ENCODE measurements at places on chromosomes 2 and 18.

DNA sequence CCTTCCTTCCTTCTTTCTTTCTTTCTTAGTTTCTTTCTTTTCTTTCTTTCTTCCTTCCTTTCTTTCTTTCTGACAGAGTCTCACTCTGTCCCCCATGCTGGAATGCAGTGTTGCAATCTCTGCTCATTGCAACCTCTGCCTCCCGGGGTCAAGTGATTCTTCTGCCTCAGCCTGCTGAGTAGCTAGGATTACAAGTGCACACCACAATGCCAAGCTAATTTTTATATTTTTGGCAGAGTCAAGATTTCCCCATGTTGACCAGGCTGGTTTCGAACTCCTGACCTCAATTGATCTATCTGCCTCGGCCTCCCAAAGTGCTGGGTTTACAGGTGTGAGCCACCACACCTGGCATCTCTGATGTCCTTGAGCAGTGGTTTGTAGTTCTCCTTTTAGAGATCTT, 48.5 kb downstream of the IL1R2 start:
- DNase-seq: no peak

GRCh38 chr2:191190435-191190834, 39.6 kb upstream of the STAT4 start:
- no peak for DNase-seq

DNA sequence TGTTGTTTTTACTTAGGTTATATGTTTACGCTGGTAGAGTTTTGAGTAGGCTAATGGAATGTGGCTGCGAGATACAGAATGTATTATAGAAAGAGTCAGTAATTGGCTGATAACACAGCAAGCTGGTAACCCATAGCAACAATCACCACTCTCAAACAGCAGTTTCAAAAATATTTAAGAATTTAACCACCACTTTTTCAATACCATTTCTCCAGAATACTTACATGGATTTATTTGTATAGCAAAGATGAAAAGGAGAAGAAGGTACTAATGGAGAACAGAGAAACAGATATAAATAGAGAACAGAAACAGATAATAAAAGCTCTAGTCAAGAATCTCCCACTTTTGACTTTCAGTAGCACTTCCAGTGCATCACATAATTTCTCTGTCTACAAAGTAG, 188.3 kb upstream of the SLC39A10 start:
- no peak for DNase-seq

DNA sequence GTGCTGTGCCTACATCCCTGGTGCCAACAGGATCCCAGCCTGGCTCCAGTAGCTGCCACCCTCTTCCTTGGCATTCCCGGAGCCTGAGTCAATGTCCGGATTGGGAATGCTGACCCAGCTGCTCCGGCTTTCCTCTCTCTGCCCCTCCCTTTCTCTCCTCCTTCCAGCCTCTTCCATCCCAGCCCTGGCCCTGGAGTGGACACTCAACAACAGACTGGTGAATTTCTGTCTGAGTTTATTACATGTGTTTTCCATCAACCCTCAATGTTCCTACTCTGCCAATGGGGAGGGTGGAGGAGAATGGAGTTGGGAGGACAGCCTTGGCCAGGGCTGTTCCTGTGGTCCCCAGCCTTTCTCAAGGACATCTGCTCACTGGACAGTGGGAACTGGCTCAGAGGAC, 917 bp upstream of the PRKAG3 start:
- no peak for DNase-seq

DNA sequence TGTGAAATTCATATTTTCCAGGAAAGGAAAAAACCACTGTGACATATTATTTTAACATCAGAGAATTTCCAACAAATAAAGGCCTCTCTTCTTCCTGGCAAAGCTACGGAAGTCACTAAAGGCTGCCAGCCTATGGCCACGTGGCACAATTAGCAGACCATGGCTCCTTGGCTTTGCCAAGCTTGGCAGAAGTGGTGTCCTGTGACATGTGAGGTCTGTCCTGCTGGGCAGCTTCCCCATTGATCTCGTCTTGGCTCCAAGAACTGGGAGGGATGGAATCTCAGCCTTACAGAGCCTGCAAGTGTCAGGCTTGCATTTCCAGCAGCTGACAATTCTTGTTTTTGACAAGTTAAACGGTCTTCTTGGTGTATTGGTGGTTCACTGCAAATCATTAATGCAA, 226.9 kb upstream of the THSD7B start:
- no peak for DNase-seq

- peak; percentile 51 for DNase-seq
Measured at GRCh38 chr18:11147371-11147951, 1.9 kb downstream of the PIEZO2 start.

DNA sequence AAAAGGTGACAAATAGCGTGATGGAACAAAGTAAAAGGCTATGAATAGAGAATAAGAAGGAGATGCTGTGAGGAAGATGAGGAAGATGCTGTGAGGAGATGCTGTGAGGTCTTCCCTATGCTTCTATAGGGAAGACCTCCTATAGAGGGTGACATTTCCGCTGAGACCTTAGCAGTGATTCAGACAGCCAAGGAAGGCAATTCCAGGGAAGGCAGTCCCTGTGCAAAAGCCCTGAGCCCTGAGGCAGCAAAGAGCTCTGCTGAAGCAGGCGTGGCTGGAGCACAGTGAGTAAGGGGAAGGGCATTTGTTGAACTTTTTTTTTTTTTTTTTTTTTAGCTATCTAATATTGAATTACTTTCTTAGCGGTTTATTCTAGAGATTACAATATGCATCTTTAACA, 142.7 kb upstream of the FOSL2 start:
- no peak for DNase-seq

- no peak for DNase-seq
Measured at GRCh38 chr2:27552941-27553340, 29.9 kb upstream of the ZNF512 start.

- no peak for DNase-seq
Measured at GRCh38 chr2:218721488-218721887, 10.9 kb downstream of the TTLL4 start.

- DNase-seq: no peak
Measured at GRCh38 chr2:28231110-28231631, 161.5 kb upstream of the FOSL2 start.

- DNase-seq: no peak
Measured at GRCh38 chr2:31028417-31028816, 109.8 kb downstream of the GALNT14 start.

GRCh38 chr18:47036927-47037578, 1.6 kb upstream of the ELOA2 start:
- no peak for DNase-seq

GRCh38 chr18:75406491-75407445, 20.7 kb downstream of the SMIM21 start:
- DNase-seq: peak; percentile 39

DNA sequence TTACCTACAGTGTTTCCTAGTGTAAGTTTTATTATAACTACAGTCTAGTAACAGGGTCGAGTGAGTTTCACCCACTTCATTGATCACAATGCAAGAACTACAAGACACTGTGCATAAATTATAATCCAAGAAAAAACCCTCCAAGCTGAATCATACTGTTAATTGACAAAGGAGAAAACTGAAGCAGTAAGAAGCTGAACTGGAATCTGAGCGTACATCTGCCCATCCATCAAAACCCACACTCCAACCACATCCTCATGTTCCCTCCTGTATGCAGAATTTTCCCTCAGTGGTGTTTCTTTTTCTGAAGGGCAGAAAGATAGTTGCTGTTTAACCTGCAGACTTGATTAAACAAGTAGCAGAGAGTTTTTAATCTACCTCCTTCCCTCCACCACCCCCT, 49.5 kb upstream of the KIDINS220 start:
- no peak for DNase-seq

- no peak for DNase-seq
Measured at GRCh38 chr18:13239171-13239956, 20.8 kb downstream of the LDLRAD4 start.

DNA sequence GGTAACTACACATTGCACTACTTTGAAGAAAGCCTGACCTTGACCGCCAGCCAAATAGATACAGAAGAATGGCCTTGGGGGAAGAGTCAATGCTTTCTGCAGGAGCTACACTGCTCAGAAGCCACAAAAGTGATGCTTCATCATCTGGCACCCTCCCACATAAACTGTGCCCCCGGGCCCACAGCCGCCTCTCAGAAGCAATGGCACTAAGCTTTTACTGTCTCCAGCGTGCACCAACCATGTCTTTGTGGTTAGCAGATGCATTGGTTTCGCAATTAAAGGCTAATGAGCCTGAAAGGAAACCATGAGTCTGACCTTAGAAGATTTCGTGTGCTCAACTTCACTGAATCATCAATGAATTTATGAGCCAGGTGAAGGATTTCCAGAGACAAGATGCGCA, 209.4 kb upstream of the TRIB2 start:
- no peak for DNase-seq

DNA sequence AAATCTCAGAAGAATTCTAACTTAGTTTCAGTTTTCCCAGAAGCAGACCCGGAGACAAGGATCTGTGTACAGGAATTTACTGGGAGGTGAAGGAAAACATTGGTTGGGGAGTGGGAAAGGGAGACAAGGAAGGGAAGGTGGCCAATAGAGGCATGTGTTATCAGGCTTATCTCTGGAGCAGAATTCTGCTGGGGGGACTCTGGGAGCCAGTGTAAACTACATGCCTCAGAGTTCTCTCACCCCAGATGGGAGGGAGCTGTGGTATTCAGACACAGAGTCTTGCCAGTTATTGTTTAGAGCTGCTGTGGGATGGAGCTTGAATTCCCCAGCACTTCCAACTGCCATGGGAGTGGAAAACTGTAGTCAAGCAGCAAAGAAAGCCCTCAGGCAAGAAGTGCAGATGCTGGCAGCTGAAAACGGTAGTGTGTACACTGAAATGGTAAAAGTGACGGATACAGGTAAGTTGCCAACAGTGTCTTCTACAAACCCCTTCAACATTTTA, 19.0 kb downstream of the DNPEP start:
- no peak for DNase-seq

DNA sequence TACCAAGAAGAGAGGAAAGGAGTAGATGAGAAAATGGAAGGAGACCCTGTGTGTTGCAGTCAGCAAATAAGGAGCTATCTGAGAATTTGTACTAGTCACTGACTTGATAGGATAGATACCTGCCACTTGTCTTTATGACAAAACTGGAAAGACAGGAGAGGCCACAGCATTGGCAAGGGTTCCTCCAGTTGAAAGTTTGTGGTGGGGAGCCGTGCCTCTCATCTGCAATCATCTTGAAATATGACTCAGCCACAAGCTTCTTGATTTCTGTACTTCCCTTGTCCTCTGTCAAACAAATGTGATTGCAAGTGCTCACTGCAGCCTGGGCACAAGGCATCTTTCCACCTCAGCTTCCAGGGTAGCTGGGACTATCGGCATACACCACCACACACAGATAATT, 99.1 kb downstream of the GREB1L start:
- DNase-seq: no peak

- no peak for DNase-seq
Measured at GRCh38 chr2:135650721-135651120, 90.9 kb upstream of the UBXN4 start.

DNA sequence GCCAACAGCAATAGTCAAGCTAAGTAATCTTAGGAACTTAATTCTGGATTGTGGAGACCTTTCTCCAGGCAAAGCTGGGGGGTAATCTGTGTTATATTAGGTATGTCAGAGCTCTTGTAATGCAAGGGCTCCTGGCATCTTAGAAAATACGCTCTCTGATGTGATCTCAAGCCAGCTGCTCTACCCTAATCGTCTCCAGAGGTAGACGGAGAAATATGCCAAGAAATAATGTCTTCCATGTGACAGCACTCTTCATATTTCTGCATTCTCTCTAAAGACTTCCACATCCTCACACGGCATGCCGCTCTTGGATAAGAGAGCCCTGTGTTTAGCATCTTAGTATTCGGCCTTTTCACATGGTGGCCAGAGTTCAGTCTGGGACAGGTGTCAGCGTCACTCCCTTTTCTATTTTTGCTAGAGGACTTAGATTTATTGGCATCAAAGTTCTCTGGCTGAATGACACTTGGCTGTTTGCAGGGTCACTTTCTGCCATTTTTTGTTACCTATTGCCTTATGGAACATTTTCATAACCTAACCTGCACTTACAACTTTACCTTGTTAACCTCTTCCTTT, 25.2 kb downstream of the CAPN13 start:
- DNase-seq: no peak

DNA sequence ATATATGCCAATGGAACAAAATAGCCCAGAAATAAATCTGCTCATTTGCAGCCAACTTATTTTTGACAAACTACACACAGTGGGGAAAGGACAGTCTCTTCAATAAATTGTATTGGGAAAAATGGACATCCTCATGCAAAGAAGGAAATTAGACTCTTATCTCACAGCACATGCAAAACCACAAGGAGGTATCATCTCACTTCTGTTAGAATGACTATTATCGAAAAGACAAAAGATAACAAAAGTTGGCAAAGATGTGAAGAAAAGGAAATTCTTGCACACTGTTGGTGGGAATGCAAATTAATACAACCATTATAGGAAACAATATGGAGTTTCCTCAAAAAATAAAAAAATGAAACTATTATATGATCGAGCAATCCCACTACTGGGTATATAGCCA, 16.3 kb upstream of the WDR75 start:
- no peak for DNase-seq

DNA sequence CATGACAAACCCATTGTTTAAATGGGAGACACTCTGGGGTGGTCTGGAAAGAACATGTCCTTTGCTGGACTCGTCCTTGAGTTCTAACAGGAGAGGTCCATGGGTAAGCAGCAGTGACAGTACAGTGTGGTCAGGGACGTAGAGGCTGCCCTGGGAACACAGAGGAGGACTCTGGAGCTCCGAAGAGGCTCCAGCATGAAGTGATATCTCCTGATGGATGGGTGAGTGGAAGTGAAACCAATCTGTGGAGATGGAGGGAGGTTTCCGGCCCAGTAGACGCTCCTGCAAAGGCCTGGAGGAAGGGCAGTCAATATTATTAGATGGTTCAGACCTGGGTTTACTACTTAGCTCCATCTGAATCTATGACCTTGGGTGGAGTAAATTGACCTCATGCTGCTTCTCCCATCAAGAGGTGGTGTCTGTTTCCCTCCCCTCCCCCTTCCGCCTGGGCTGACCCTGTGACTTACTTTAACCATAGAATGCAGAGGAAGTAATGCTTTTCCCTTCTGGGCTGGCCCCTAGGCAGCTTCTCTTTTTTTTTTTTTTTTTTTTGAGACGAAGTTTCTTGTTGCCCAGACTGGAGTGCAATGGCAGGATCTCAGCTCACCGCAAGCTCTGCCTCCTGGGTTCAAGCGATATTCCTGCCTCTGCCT, 2.3 kb upstream of the TFCP2L1 start:
- DNase-seq: no peak

DNA sequence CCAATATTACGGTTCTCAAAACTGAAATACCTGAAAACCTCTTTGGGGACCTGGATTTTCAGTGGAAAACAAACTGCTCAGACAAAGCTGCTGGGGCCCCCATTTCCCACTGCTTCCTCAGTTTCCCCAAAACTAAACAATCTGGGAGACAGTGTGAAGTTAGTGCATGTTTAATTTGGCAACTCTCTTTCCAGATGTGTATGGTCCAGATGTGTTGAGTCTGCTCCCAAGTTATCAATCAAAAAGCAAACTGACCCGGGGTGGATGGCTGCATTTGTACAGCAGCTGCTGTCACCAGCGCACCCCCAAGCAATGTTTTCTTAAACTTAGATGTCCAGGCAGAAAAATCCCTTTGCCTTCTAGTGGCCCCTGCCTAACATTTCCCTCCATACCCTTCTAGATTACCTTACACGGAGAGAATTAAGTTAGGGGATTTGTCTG, 136.9 kb downstream of the COPS8 start:
- peak; percentile 40 for DNase-seq

Data from cardiac muscle cell (in vitro differentiated cells and primary cell).